ENCODE measurements at places on chromosomes 1 and 21. TPM values are rescaled to one million over a fixed set of nuclear protein-coding genes. Genes with fewer than 3 reads are reported as not detected.
A peak's percentile ranks its signal among the peaks of the same experiment; 100 is the strongest.

DNA sequence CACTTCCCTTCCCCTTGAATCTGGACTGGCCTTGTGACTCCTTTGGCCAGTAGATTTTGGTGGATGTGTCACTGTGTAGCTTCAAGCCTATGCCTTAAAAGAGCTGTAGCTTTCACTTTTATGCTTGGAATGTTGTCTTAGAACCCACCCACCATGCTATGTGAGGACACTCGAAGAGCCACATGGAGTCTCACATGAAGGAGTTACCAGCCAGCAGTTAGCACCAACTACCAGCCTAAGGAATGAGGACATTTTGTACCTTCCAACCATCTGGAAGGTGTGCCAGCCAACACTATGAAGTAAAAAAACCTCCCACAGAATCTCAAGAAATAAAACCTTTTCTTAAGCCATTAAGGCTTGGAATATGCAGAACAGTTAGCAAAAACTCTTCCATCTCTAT, 50.6 kb downstream of the LRRC8B start:
- no peak overlapping the region for H3K4me3 ChIP-seq
- H3K36me3 ChIP-seq = no peaks in the 10 kb centered on the region
- no peaks in the 10 kb centered on the region for H3K27me3 ChIP-seq
- H3K4me1 ChIP-seq = no peaks in the 10 kb centered on the region
- no peak overlapping the region for H3K27ac ChIP-seq

GRCh38 chr1:201504179-201504631, 2.7 kb downstream of the CSRP1 start:
- peak overlapping the region; percentile 88 for H3K4me3 ChIP-seq
- H3K36me3 ChIP-seq = no peaks in the 10 kb centered on the region
- DNase-seq = no peak
- no peaks in the 10 kb centered on the region for H3K27me3 ChIP-seq
- peak overlapping the region; percentile 93 for H3K27ac ChIP-seq

- peaks cover 82% of the 10 kb centered on the region for H3K36me3 ChIP-seq
- H3K4me1 ChIP-seq = peaks cover 33% of the 10 kb centered on the region
- H3K27me3 ChIP-seq = no peaks in the 10 kb centered on the region
- no peak overlapping the region for H3K4me3 ChIP-seq
Measured at GRCh38 chr1:109923131-109923945, 12.7 kb downstream of the CSF1 start.

DNA sequence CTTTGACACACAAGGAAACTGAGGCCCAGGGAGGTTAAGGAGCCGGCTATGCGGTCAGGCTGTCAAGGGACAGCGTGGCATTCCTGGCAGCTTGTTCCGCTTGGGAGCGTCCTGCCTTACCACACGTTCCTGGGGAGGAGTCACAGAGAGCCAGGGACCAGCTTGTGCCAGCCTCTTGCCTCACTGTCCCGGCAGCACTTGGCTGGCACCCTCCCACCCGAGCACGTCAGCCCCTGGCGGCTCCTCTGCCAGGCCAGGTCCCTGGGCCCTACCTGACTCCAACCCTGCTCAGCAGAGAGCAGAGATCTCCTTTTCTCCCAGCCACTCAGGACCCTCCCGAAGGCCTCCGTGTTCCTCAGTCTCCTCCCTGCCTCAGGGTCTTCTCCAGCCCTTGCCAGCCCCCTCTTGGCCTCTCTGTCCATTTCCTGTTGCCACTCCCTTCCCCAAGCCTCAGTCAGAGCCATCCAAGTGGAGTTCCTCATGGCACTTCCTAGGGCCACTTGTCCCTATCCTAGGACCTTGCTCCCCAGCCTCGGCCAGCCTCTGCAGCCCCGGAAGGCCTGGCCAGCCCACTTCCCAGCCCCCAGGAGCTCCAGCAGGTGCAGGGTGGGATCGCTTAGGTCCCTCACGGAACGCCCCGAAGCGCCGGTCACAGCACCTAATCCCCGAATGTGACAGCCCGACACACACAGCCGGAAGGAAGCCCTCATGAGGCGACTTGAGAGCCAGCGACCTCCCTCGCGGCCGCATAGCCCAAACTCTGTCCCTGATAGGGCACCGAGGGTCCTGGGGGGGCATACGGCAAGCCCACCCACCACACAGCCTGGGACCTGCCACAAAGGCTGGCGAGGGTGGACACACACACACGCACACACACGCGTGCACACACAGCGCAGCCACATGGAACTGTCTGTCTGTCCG, 130.3 kb downstream of the CASZ1 start:
- H3K27ac ChIP-seq = peak overlapping the region; percentile 93
- no peaks in the 10 kb centered on the region for H3K4me1 ChIP-seq
- no peaks in the 10 kb centered on the region for H3K27me3 ChIP-seq

- no peak overlapping the region for H3K27ac ChIP-seq
- H3K4me1 ChIP-seq = no peaks in the 10 kb centered on the region
- H3K27me3 ChIP-seq = no peaks in the 10 kb centered on the region
- H3K4me3 ChIP-seq = no peak overlapping the region
- DNase-seq = no peak
- H3K36me3 ChIP-seq = no peaks in the 10 kb centered on the region
Measured at GRCh38 chr1:211731456-211732292, 56.3 kb upstream of the NEK2 start.

- H3K27ac ChIP-seq = no peak overlapping the region
- no peaks in the 10 kb centered on the region for H3K4me1 ChIP-seq
- H3K27me3 ChIP-seq = no peaks in the 10 kb centered on the region
Measured at GRCh38 chr1:52281518-52281917, 84.5 kb downstream of the CC2D1B start.

- no peaks in the 10 kb centered on the region for H3K36me3 ChIP-seq
- no peaks in the 10 kb centered on the region for H3K27me3 ChIP-seq
- no peak for DNase-seq
- H3K4me3 ChIP-seq = no peak overlapping the region
- H3K27ac ChIP-seq = no peak overlapping the region
Measured at GRCh38 chr1:107545056-107545577, 404.3 kb downstream of the NTNG1 start.

Gene BLACAT1
- 0.24 TPM for total RNA-seq

Gene TRAF3IP3
- total RNA-seq = 0.19 TPM

Gene CASZ1
- total RNA-seq = 44.3 TPM
